Camera-type eye (tissue), 1 donor: ENCODE measurements at places on chromosomes 11 and 22. TPM values are rescaled to one million over a fixed set of nuclear protein-coding genes. Genes with fewer than 3 reads are reported as not detected.

The CARD18 gene
- 0.88 TPM for total RNA-seq

The MRGPRF gene
- 14.6 TPM for total RNA-seq

The AQP11 gene
- total RNA-seq, result 7.9 TPM

The CNGA4 gene
- 0.27 TPM for total RNA-seq
